NCI-H82 (cell line): ENCODE measurements at places on chromosomes 4 and X.

DNA sequence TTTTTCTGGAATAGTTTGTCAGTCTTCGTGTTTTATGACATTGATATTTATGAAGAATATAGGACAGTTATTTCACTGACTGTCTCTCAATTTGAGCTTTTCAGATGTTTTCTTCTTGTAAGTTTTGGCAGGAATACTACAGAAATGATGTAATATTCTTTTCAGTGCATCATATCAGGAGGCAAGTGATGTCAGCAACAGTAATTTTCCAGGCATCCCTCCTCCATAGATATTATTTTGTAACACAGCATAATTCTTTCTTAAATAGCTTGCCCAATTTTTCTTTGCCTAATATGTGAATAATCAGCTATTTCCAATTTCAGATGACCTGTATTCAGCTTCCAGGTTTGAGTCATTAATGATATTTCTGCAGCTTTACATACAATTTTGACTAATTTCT lies 211.1 kb downstream of the ADGRL3 start:
- DNase-seq: no peak

DNA sequence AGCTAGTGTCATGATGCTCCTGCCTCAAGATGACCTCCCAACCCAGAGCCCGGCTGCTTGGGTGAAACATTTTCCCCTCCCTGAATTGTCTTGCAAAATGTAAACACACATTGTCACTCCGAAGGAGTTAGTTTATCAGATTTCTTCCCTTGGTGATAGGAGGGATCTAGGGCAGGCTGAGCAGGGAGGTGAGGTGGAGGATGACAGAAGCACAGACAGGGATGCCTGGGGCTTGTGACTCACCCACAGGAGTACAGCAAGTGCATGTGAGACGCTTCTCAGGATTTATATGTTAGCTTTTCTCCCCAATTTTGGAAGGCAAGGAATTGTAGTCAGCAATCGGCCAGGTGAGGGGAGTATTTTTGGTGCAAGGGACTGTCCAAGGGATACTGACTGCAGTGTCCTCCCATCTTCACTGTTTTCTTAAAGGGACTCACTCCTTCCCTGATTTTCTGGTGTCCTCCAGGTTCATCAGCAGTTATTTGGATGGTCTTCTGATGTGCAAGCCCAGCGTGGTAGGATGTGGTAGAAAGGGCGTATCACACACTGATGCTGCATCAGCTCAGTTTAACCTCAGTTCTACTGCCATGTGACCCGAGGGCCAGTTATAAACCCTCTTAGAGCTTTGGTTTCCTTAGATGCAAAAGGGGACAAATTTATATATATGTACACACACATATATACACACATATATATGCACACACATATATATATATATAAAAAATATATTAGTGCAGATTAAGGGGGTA lies 46.2 kb upstream of the IGFBP7 start:
- DNase-seq: no peak

DNA sequence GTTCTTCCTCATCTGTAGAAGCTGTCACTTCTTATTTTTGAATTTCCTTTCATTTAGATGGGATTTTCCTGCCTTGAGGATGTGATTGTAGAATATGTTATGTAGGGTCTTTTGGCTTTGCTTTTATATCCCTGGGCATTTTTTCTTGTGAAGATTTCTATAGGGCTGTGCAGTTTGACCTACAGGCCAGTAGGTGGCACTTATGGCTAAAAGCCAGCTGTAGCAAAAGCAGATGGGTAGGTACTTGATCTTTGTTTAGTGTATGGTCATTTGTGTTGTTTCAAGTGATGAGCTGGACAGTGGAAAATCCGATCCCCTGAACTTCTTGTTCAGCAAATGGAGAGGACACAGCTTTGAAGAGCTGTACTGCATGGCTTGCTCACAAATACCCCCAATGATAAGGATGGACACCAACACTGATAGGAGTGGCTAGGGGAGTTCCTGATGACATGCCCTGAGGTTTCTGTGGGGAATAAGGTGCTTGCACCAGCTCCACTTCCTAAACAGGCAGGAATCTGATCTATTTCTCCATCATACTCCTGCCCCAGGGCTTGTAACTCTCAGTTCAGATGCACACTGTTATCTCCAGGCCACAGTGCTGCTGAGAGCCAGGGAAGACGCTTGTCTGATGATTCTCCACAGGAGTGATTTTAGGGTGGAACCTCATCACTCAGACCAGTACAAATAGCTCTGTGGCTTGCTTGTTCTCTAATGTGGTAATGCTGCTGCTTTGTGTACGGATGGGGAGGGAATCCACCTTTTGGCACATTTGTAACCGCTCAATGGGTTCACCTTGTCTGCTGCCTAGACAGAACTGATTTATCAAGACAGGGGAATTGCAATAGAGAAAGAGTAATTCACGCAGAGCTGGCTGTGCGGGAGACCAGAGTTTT lies 417.1 kb upstream of the MAGEB16 start:
- DNase-seq: peak; percentile 52

GRCh38 chr4:186146458-186146857 lies 42.0 kb downstream of the FAM149A start:
- no peak for DNase-seq

DNA sequence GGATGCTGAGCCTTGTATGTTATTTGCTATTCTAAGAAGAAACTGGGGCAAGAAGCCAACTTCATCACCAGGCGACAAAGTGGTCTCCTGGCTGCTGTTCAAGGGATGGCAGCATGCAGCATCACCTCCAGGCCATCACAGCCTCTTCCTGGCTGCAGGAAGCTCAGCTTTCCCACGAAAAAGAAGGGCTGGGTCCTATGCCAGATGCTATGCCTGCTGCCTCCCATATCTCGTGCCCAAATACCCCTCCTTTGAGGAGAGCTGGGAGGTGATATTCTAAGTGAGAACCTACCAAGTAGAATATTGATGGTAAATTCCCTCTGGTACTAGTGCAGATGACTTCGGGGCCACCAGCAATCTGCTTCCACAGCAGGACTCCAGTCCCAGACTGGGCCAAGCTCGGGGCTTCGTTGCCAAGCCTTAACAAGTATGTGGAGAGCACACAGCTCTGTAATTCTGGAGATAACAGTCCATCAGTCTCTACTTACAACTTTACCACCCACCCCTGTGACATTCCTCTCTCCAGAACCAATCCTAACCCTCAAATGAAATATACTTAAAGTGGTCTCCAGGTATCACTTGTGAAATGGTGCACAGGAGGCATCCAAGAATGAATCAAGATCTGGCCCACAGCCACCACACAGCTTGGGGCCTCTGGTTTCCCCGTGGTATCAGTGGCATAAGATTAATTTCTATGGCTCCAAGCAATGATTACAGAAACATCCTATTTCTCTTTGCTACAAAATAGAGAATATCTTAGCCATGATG lies 149.3 kb downstream of the PALLD start:
- DNase-seq: peak; percentile 32

- DNase-seq: peak; percentile 37
Observed at GRCh38 chr4:71074452-71075299, 81.2 kb downstream of the DCK start.

- DNase-seq: no peak
Observed at GRCh38 chr4:140156529-140157171, 2.7 kb upstream of the MAML3 start.

DNA sequence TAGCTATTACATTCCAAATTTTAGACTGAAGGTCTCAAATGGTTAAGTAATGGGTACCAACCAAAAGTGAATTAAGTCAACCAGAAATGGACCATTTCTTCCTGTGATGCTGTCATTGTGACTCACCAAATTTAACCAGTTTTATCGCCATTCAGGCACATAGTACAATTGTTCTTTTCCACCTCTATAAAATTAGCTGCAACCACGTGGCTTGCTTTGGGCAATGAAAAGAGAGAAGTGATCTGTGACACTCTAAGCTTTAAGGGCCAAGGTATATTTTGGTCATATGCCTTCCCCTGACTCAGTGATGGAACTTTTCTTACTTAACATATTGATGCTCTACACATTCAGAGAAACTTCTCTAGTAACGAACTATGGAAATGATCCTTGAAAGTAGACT lies 20.3 kb upstream of the PHF8 start:
- no peak for DNase-seq

GRCh38 chr4:169361756-169362155 lies 91.0 kb upstream of the SH3RF1 start:
- DNase-seq: no peak

DNA sequence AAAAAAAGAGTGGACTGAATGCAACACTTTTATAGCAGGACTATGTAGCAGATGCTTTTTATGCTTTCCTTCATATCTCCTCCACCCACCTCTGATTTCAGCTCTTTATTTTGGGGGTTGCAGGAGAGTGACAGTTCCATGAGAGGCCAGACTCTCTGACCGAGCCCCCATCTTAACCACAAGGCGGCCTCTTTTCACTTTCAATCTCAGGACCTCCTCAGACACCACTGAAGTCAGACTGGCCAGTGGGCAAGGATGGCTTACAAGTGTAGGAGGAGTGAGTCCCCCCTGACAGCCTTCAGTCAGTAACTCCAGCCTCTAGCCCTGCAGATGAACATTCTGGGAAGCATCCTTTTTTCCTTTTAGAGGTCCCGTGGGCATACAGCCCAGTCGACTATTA lies 140.8 kb downstream of the FRAS1 start:
- no peak for DNase-seq

- DNase-seq: no peak
Observed at GRCh38 chr4:175443547-175443946, 368.5 kb downstream of the GPM6A start.

GRCh38 chrX:36908801-36909675 lies 99.1 kb upstream of the FAM47C start:
- DNase-seq: peak; percentile 46

DNA sequence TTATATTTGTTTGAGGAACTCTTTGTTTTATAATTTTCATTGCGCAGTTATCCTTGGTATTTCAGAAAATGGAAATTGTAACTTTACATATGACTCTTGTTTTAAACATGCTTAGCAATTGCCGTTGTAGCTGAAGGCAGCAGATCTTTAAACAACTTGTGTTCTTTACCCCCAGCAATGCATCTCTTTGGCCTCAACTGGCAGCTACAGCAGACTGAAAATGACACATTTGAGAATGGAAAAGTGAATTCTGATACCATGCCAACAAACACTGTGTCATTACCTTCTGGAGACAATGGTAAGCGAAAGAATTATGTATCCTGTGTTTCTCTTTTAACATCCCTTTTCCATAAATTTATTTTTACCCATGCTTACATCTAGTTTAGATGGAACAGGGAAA lies 263.6 kb downstream of the DCTD start:
- no peak for DNase-seq

DNA sequence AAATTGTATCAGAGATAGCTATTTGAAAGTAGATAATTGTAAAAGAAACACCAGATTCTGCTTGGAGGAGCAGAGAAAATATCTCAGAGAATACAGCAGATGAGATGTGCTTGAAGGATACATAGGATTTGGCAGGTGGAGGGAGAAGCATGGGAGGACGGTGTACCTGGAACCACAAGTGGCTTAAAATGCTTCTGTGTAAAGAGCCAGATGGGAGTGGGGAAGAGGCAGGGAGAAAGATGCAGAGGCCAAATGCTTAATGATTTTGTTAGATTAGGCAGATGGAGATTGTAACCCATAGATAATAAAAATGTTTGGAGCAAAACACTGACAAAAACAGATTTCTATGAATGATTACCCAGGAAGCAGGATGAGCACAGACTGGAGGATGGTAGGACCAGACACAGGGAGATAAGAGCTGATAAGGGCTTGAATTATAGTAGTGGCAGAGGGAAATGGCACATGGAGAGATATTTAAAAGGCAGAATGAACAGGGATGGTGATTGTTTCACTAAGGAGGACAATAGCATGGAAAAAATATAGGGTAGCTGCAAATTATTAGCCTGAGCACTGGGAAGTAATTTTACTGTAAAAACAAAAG lies 145.7 kb upstream of the TBC1D9 start:
- peak; percentile 12 for DNase-seq
